ENCODE measurements at places on chromosomes 7 and 10.

DNA sequence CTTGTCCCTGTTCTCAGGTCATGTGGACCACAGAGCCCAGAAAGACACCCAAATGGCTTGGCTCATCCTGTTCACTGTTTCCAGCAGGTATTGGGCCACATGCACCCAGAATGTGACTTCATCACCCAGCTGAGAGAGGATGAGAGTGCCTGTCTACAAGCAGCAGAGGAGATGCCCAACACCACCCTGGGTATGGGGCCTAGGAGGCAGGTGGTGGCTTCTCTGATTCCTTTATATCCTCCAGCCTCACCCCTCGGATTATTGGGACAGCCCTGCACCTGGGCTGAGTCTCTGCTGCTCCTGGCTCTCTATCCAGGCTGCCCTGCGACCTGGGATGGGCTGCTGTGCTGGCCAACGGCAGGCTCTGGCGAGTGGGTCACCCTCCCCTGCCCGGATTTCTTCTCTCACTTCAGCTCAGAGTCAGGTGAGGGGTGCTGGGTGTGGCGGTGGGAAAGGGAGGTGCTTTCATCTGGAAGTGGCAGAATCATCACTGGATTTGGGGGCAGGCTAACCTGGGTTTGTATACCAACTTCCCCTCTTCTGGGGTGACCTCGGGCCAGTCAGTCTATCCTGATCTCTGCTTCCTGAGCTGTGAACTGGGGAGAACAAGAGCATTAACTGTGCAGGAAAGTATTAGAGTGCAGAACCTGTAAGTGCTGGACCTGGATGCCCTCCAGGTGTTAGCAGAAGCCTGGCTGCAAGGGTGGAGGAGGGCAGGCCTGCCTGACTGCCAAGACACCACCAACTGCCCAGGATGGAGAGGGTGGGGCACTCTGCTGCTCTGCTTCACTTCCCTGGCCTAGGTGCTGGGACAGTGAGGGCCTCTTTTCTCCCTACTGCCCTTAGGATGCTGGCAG lies 5.2 kb downstream of the GHRHR start:
- DNase-seq: no peak

- DNase-seq: no peak
Observed at GRCh38 chr7:112411186-112411795, 39.0 kb upstream of the IFRD1 start.

DNA sequence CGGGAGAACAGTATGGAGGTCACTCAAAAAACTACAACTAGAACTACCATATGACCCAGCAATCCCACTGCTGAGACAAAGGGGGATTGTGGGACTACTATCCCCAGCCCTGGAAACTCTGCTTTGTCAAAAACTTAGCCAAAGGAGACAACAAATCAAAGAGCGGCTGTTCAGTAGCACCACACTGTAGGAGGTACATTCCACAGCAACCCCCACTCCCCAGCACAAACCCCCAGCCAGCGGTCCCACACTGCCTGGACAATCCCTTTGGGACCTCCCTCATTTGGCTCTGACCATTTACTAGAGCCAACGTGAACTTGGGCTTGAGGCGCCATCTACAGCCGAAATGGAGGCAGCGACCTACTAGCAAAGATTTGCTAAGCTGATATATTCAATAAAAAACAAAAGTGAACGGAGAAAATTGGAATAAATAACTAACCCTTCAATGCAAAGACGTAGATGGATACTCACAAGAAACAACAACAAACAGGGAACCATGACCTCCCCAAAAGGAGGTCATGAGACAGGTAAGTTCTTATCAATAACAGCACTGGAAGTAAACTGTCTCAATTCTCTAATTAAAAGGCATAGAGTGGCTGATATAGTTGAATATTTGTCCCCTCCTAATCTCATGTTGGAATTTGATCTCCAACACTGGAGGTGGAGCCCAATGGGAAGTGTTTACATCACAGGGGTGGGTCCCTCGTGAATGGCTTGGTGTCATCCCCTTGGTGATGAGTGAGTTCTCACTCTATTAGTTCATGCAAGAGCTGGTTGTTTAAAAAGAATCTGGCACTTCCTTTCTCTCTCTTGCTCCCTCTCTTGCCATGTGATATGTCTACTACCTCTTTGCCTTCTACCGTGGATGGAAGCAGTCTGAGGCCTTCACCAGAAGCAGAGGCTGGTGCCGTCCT lies 119.0 kb upstream of the KCNMA1 start:
- no peak for DNase-seq

DNA sequence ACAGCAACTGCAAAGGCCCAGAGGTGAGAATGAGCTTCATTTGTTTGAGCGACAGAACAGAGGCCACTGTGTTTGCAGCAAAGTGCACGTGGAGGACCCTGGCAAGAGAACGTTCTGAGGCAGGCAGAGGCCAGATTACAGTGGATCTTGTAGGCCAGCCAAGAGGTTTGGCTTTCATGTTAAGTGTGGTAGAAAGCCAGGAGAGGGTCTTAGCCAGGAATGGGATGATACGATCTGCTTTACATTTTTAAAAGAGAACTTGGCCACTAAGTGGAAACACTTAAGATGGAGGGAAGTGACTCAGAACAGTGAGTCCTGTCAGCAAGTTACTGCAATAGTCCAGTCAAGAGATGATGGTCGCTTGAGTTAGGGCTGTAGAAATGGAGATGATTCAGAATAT lies 4.6 kb downstream of the CCDC136 start:
- no peak for DNase-seq

GRCh38 chr7:4200546-4201094 lies 481.5 kb upstream of the FOXK1 start:
- no peak for DNase-seq

DNA sequence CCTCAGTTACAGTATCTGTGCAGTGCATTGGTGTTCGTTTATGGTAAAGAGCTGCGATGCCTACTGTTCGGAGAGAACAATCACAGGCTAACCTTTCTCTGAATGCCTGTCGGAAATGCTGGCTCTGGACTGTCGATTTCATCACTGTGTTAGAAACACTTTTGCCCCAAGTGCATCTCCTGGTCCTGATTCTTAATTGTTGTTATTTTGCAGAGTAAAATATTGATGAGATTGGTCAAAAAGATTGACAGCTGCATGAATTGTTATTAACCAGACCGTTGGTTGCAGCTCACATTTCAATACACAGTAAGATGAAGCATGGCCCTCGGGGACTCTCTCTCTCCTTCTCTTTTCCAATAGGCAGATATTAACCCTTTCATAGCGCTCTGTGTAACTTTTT lies 557.4 kb upstream of the ADARB2 start:
- no peak for DNase-seq

DNA sequence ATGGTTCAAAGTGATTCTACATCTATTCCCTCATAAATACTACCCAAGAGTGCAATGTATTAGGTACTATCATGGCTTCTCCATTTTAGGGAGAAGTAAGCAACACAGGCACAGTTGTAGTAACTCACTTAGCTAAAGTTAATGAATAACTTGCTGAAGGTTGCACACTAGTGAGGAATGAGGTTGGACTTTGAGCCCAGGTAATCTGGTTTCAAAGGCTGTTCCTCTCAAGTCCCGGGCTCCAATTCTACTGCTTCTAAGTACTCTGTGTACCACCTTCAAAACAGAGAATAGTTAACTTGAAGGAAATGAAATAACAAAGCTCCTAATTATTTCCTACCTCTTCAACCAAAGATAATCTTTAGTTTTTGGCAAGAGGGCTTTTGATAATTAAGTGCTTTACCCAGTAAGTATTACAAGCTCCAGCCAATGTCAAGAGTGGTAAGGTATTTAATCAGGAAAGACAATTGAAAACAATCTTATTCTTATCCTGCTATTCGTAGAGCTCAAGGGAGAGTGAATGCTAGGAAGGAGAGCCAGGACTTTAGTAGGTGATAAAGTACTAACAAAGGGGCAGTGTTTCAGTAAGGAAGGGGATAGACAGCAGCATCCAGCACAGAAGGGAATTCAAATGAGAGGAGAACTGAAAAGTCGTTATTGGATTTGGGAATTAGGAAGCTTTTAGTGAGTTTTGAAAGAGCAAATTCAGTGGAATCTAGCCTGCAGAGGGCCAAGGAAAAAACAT lies 158.2 kb upstream of the PTPRZ1 start:
- no peak for DNase-seq

GRCh38 chr7:49523870-49524269 lies 249.6 kb upstream of the VWC2 start:
- DNase-seq: no peak

DNA sequence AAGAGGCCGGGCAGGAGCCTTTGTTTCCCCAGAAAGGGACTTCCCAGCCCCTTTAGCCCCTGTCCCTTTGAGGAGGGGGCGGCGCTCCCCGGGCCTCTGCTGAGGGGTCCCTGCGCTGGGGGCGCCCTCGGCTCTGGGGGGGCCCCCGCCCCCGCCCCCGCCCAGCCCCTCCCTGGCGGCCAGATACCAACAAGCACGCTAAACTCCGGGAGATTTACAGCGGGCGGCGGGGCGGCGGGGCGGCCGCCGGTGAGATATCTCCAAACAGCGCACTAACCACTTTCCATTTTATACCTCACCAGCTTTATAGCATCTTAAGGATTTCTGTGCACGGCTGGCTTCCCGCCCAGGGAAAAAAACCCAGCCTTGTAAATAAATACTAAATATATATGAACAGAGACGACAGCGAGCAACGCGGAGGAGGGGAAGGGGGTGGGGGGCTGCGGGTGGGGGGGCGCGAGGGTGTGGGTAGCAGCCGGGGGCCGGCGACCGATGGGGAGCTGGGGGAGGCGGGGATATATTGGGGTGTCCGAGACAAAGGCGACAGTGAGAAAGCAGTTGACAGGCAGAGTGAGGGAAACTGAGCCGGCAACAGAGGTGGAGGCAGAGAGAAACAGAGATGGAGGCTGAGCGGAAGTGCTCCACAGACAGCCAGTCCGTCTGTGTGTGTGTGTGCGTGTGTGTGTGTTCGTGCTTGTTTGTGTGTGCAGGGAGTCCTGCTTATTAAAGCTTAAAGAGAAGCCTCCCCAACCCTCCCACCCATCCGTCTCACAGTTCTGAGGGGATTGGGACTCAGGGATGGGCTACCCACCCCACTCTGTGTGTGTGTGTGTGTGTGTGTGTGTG lies 85.8 kb downstream of the HIF1AN start:
- DNase-seq: no peak

DNA sequence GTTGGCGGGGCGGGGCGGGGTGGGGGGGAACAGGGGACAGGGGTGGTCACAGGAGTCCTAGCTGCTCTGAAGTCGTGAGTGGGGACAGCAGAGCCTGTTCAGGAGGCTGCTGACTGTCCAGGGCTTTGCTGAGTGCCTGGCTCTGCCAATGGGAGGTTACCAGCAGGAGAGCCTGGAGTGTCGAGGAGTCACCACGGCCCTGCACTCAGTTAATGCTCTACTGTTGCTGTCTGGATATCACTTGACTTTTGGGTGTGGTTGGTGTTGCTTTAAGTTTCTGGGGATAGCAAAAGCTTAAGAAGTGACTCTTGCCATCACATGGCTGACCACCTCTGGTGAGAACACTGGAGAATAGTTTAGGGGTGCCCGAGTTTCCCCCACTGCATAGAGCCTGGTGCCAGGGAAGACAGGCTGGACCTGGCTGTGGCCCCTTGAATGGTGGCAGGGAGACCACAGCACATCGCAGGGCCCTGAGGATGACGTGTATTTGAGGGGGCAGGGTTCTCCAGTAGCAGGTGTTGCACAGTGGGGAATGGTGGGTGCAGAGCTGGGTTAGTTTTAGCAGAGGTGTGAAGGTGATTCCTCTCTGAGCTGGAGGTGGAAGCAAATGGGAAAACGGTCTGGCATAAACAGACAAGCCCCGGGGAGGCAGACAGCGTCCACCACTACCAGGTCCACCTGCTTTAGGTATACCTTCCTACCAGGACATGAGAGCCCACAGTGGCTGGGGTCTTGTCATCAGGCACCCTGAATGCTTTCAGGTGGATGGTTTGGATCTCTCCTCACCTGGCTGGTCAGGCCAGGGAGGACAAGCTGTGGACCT lies 54.2 kb upstream of the CAMK2B start:
- DNase-seq: no peak

GRCh38 chr10:103852189-103852711 lies 3.1 kb downstream of the SH3PXD2A start:
- no peak for DNase-seq

DNA sequence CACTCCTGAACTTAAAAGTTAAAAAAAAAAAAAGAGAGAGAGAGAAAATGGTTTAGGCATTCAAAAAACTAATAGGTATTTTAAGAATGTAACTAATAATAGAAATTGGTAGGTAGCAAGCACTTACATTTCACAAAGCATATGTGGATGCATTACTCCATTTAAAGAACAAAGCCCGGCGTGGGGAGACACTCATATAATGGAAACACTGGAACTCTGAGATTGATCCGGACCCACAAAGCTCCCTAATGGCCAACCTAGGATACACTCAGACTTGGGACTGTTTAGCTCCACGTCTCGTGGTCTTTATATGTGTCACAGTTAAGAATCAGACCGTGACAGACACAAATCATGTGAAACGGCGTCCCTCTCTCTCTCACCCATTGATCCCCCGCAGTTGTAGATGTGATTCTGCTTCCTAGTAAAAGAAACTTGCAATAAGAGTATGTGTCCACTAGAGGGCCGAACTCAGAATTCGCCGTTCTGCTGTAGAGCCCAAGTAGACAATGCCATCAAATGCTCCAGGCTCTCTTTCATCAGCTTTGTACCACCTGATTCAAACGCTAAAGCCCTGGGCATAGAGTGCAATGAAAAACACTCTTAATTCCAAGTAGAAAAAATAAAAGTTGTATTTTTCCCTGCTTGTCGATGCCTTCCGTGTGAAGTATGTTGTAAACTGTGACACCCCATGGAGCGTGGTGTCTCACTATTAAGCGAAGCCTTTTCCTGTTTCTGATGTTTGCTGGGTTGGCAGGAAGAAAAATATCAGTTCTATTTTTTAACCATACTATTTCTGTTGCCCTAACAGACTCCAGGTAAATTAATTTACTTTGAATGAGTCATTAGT lies 429.0 kb upstream of the MTPN start:
- DNase-seq: no peak

- DNase-seq: no peak
Observed at GRCh38 chr7:129615018-129615417, 3.5 kb downstream of the NRF1 start.

- DNase-seq: no peak
Observed at GRCh38 chr7:73983437-73984164, 44.4 kb upstream of the ELN start.

- DNase-seq: no peak
Observed at GRCh38 chr10:130747356-130747755, 564.2 kb downstream of the TCERG1L start.

GRCh38 chr7:37833107-37833817 lies 15.1 kb upstream of the NME8 start:
- no peak for DNase-seq

GRCh38 chr10:96025566-96025965 lies 17.8 kb upstream of the CCNJ start:
- no peak for DNase-seq

DNA sequence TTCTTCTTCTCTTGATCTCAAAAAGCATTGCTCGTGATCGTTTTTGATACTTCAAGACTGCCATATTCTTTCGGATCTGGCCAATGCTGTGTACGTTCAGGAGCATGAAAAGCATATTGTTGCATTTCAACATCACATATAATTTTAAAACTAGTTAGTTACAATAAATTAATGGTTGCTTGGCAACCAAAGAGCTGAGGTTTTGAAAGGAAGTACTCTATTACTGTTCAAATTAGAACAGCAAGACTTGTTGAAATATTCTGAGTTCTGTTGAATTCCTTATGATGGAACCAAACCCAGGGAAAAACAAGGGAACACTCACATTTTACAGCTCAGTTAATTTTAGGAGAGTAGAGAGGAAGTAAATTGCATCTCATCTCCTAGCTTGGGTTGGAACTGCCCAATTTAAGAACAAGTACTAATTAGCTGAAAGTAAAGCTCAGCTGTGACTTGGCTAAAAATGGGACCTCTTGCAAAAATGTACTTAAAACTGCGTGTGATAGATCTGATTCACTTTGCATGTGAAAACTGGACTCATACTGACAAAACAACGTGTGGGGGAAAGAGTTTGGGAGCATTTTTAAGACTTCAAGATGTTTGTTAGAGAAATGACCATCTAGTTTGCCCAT lies 21.2 kb downstream of the OR9A2 start:
- no peak for DNase-seq
